ENCODE measurements at places on chromosomes 3 and 15.

DNA sequence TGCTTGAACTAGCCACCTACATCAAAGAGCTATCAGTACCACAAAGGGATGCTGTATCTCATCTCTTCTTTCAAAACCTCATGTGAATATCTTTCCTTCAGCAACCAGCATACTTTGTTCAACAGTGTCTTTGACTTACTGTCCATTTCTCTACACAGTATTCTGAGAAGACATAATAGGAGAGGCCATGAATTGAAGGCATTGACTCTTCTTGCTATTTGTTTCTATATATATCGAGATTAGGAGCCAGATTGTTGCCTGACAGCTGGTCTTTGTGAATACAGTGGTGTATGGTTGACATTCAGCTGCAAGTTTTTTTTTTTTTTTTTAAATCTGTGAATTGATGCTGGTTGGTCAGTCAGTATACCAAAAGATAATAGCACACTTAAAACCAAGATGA is 12.1 kb upstream of the CSRNP1 start:
- no peak for DNase-seq

GRCh38 chr3:189053322-189053721 is 118.4 kb upstream of the TPRG1 start:
- no peak for DNase-seq

DNA sequence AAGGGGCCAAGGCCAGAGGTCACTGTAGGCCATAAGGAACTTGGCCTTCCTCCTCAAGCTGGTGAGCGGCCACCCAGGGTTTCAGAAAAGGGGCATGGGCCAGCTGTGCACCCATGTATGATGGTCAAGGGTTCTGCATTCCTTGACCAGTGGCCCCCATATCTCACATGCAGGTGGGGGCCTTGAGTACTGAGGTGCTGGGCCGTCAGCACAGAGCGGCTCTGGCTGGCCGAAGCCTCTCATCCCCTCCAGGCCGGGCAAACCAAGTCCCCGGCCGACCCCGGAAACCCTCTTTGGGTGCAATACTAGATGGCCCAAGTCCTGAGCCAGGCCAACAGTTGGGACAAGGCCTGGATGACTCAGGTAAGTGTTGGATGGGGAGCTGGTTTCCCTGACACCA is 9.5 kb downstream of the ALG3 start:
- DNase-seq = no peak

DNA sequence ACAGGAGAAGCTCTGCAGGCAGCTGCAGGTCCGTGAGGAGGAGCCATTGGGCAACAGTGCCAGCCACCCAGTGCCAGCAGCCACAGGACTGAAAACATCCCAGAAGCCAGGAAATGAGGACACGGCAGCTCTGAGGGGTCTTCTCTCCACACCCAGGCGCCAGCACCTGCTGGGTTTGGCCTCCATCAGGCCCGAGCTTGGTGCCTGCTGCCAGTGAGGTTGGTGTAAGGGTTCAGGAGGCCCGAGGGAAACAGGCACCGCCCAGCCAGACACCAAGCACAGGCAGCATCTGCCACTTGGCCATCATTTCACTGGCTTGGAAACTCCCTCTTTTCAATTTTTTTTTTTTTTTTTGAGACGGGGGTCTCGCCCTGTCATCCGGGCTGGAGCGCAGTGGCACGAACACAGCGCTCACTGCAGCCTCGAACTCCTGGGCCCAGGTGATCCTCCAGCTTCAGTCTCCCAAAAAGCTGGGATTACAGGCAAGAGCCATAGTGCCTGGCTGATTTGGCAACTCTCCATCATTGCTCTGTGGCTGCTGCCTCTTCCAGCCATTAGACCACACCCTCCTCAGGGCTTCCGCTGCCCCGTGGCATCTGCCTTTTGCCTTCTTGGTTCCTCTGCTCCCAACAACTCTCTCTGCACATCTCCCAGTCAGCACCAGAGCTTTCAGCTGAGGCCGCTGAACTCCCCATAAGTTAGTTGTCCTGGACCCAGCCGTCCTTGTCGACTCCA is 1.5 kb upstream of the ITIH3 start:
- no peak for DNase-seq

GRCh38 chr15:41919954-41920538 is 26.2 kb upstream of the SPTBN5 start:
- DNase-seq = peak; percentile 64

GRCh38 chr15:31039961-31040360 is 48.5 kb upstream of the MTMR10 start:
- DNase-seq = no peak

DNA sequence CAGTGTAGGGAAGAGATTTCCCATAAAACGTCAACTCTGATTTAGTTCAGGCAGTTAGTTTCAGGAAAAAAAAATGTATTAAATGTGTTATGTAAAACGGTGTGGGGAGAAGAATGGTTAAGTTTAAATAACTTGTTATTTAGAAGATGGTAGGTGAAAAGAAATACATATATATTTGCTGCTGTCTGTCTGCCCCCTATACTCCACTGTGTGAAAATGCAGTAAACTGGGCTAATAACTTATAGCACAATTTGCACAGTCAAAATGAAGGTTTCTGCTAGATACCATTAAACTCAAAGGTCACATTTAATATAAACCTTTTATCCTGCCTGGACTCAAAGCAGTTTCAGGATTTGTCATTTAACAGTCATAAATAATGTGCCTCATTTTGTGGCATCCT is 515.0 kb downstream of the FGF12 start:
- no peak for DNase-seq

GRCh38 chr15:37097144-37097919 is 3.0 kb downstream of the MEIS2 start:
- no peak for DNase-seq

GRCh38 chr3:99172736-99173657 is 271.5 kb upstream of the DCBLD2 start:
- DNase-seq = peak; percentile 56

DNA sequence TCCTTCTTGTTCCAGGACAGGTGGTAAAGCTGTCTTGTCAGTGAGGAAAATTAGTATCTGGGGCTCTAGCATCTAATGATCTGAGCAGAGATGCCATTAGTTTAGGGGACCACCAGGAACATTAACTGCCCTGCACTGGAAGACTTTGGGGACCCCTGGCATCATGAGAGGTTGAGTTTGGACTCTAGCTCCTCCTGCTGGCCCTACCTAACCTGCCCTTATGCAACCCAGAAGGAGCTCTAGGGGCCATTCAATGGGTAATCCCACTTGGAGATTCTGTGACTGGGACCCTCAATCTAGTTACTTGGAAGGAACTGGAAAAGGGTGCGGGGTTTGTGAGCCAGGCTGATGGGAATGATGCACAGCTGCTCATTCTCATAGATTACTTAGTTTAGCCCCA is 451.0 kb downstream of the EPHB1 start:
- DNase-seq = no peak

All from SHP77 treated with DMSO at 0.1 percent for 48 hours (cell line).